ENCODE measurements at places on chromosomes 6 and 20.

GRCh38 chr6:90194371-90194841 is 102.2 kb downstream of the BACH2 start:
- DNase-seq, result no peak

DNA sequence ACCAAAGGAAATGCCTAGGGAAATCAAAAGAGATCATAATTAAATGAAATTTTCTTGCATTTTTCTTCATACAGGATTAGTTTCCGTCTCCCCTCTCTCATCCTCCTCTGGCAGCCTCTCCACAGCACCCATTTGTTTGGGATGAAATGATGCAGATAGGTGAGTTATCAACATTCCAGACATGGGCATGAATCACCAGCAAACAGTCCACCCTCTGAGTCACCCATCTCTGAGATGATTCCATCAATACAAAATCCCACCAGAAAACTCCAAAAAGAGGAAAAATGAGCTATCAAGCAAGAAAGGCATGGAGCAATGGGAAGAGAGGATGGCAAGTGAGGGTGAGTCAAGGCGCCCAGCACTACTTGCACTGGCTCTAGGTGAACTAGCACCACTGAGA is 11.4 kb downstream of the MC3R start:
- DNase-seq, result no peak

DNA sequence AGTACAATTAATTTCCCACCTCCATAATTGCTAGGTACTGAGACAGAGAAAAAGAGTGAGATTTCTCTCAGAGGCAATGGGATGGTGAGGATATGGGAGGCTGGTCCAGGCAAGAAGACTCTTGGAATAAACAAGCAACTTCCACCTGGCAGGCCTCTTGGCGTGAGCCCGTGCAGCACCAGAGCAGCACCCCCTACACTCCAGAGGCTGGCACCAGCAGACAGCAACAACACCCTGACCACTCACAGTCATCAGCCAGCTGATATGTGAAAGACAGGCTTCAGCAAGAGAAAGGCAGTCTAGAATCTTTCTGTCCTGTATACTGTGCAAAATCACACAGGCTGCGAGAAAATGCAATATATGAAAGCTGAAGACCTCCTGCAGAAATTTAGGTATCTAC is 59.7 kb downstream of the KIF13A start:
- DNase-seq, result no peak

DNA sequence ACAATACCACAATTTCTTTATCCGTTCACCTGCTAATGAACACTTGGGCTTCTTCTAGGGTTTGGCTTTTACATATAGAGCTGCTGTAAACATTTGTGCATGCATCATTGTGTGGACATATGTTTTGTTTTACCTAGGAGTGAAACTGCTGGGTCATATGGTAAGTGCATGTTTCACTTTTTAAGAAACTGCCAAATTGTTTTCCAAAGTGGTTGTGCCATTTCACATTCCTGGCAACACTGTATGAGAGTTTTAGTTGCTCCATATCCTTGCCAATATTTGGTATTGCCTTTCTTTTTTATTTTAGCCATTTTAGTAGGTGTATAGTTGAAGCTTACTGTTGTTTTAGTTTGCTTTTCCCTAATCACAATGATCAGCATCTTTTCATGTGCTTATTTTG is 14.1 kb upstream of the RPN2 start:
- no peak for DNase-seq

DNA sequence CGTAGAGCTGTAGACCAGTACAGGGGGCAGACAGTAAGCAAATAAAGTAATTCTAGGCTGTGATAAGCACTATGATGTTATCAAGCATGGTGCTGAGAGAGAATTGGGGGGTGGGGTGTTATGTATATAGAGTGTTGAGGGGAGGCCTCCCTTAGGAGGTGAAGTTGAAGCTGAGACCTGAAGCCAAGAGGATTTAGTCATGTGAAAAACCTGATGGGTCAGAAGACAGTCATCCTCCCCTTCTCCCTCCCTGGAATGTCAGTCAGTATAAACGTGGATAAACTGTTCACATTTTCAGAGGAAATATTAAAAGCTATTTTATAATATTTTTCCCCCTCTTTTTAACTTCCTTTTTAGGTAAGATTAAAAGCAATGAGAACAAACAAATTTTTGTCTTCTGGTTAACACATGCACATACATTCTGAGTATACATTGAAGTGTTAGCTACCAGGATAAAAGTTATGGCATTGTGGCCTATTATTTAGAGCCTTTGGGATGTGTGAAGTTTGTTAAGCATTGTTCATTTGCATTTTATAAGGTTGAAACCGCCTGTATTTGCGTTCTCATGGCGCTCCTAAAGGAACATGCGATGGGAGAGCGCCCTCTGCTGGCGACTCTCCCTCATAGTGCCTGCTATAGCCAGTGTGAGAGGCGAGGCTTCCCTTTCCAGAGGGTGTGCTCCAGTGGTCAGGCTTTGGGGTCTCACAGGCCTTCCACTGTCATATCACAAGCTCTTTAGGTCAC is 35.4 kb upstream of the MAPK13 start:
- peak; percentile 83 for DNase-seq

DNA sequence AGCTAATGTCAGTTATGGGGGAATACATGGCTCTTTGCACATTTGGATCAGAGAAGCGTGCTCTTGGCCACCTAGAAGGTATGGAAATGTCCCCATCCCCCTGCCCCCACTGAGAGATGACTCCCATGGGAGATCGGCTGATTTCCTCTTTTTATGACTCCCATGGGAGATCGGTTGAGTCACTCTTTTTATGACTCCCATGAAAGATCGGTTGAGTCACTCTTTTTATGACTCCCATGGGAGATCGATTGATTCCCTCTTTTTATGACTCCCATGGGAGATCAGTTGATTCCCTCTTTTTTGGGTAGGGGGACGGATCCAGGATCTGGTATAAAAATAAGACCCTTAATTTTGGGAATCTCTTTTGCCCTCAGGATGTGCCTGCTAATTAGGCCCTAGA is 10.3 kb upstream of the TAAR9 start:
- DNase-seq, result no peak

DNA sequence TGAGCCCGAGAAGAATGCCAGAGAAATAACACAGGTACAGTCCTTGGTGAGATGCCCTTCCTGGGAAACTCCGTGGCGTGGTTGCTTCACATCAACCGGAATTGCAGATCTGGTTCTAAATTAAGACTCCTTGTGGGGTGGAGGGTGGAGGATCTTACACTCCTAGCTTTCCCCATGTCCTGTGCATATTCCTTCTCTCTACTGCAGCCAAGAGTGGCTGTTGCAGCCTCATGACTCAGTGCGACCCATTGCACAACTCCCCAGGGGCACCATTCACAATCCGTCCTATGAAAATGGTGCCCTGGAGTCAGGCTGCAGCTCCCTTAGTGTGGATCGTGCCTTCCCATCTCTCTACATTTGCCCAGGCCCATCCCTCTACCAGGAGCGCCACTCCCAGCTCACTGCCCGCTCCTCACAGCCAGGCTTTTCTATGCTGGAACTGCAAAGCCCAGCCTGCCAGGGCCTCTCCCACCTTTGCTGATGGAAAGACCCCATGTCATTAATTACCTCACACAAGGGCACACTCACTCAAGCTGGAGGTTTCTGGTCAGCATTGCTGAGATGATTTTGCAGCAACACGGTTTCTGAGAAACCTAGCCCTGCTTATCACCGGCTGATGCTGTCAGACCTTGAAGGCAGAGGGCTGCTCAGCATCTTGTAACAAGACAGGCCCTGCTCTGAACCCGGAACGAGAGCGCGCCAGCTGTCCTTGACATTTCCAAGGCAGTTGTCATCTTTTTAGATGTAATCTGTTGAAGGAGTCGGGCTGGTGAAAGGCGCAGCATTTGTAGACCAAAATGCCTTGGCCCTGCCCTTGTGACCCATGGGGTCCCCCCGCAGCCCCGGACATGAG is 39.7 kb downstream of the SIRPA start:
- DNase-seq, result no peak

DNA sequence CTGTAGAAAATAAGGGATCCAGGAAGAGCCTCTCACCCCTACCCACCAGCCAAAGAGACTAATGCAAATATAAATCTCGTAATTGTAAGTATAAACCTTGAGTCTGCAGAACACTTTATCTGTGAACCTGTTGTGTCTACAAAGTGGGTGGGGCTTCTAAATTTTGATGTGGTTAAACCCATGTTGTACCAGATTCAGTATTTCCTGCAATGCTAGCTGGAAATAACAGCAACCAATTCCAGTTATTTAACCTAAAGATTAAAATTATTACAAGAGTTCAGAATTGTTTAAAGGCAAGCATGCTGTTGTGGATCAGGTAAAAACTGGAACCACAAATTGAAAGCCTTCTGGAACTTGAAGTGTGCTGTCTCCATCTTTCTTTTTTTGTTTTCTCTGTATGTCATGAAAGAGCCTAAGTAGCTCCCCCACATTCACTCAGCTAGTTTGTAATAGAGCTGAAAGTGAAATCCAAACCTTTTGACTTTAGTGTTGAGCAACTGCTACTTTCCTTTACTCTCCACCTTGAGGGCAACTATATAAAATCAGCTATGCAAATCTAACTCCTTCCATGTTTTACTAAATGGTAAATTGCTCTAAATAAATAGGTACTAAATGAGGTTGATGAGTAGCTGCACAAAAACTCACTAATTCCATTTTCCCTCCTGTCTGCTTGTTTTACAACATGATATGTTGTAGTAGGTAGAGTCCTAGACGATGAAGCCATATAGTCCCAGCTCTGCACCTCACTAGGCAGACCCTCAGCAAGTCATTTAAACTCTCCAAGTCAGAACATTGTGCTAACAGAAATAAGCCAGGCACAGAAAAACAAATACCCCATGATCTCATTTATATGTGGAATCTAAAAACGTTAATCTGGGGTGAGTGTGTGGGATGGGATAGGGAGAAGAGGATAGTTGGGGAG is 17.9 kb upstream of the THEMIS start:
- no peak for DNase-seq

DNA sequence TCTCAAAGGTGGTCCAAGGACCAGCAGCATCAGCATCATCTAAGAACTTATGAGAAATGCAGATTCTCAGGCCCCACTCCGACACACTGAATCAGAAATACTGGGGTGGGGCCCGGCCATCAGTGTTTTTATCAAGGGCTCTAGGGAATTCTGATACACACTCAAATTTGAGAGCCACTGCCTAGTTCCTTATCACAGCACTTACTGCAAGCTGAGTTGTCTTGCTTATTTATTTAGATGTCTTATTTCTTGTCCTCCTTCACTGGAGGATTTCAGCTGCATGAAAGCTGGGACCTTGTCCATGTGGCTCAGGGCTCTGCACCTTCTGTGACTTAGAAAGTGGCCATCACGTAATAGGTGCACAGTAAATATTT is 139.4 kb upstream of the RREB1 start:
- DNase-seq, result peak; percentile 56

DNA sequence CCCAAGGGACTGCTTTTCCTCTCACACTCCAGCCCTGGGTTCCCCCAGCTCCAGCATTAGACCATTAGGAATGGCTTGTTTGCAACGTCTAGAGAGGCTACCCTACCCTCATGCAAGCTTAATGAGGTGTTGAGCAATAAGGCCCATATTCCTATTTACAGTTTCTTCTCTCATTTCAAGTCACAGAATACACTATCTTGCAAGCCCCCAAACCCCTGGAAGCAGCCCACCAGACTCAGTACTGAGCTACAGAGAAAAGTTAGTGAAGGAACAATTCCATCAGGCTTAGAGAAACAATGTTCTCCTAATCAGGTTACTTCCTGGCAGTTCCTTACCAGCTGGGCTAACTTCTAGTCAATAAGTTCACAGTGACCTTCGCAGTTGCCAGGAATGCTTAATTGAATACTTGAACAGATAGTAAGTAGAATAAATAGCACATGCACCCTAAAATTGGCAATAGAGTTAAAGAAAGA is 606.5 kb upstream of the NOX3 start:
- no peak for DNase-seq

DNA sequence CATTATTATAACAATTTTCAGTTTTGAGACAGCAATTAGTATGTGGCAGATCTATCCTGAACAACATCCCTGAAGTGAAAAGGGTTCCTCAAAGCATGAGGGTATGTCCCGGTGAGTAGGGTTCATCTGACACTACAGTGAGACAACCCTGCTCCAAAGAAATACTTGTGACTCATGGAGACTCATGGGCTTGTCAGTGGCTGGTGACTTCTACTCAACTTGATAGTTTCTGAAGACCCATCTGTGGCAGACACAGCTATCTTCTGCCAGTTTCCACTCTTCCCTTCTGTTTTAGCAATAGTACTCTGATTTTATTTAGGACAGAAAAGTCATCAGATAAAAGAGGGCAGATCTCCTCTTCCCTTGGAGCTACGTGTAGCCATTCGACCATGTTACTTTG is 41.4 kb downstream of the MAP3K7 start:
- DNase-seq, result no peak

GRCh38 chr6:157186785-157187181 is 136.5 kb downstream of the TMEM242 start:
- DNase-seq, result no peak

DNA sequence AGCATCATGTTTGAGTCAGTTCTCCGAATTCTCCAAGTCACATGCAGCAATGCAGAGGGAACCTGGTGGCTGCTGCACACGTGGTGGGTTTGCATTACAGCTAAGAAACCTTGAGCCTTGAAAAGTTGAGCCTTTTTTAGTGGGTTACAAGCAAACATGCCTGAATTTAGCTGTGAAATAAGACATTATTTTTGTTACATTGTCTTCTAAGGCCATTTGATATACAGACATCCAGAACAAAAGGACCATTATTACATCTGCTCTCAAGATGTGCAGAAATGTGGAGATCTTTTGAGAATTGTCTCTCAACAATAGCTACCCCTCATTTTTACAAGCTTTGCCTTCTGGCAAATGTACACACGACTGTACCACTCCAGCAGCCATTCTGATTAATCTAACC is 720.5 kb upstream of the SLC35B3 start:
- no peak for DNase-seq

DNA sequence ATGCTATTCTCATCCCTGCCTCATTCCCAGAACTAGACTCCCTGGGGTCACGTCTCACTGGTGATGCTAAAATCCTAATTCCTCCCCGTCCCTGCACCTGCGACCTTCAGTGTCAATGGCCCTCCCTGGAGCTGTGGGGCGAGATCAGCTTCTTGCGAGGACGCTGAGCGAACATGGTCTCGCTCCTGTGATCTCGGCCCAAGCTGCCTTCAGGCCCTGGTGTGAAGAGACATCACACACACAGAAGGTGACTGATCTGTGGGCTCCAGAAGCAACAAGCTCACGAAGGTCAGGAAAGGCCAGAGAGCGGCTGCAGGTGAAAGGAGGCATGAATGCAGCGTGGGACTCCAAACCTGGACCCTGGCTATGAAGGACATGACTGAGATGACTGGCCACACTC is 139.5 kb upstream of the CST7 start:
- DNase-seq, result no peak

DNA sequence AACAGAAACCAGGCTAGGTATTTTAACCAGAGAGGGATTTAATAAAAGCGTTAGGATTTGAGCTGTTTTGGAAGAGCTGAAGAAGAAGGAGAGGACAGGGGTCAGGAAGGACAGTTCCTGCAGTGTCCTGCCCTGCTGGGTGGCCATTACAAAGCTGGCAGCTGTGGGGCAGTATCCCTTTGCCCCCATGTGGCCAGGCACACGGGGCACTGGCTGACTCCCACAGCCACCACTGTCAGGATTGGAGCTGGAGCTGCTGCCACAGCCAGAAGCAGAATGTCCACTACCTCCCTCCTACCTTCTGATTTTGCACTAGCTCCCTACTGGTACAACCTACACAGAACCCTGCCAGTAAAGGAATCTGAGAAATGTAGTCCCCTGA is 46.5 kb downstream of the SLC22A3 start:
- DNase-seq, result no peak

- no peak for DNase-seq
Observed at GRCh38 chr6:80932359-80932758, 820.1 kb downstream of the TENT5A start.

GRCh38 chr6:82891076-82891475 is 174.6 kb downstream of the UBE3D start:
- DNase-seq, result no peak

GRCh38 chr6:39386487-39386886 is 64.0 kb upstream of the KCNK16 start:
- no peak for DNase-seq
